ENCODE measurements at places on chromosomes 5 and 9. TPM values are rescaled to one million over a fixed set of nuclear protein-coding genes. Genes with fewer than 3 reads are reported as not detected.

DNA sequence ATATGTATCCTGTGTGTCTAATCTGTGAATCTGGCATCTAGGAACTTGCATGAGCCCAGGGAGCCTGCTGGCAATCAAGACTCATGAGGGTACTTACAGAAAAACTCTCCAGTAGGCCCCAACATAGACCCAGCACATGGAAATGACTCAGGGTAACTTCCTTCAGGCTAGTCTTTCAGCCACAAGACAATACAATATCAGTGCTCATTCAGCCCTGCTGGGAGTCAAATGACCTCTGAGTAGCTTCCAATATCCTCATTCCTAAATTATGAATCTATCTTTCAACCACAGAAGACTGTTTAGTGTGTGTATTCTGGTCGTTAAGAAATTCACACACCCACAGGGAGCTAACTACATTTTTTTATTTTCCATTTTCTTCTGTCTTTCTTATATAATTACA is 1273.0 kb downstream of the EFNA5 start:
- no peak for DNase-seq

Gene UBE2D2
- total RNA-seq, result 166 TPM

Gene NSG2
- total RNA-seq, result 3.1 TPM

- DNase-seq, result no peak
Measured at GRCh38 chr5:116626272-116626723, 51.7 kb upstream of the SEMA6A start.

GRCh38 chr9:108271646-108272348 is 584.0 kb downstream of the ACTL7B start:
- no peak for DNase-seq

DNA sequence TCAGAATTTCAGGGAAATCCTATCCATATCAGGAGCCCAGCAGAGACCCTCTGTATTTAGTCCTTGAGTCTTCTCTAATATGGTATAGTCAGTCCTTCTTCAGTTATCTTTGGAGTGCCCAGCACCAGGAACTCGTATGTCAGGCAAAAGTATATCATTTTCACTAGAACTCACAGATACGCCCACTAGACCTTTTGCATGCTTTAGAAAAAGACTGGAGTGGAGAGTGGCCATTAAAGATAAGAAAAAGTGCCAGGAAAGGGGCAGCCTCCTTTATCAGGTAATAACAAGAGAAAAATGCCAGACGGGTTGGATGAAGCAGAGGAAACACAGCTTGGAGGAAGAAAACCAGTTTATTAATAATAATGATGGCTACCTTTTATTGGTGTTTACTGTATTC is 63.5 kb downstream of the GPR21 start:
- DNase-seq, result no peak

- no peak for DNase-seq
Measured at GRCh38 chr9:36987409-36987808, 46.7 kb downstream of the PAX5 start.

Gene SLC4A9
- total RNA-seq, result not detected

DNA sequence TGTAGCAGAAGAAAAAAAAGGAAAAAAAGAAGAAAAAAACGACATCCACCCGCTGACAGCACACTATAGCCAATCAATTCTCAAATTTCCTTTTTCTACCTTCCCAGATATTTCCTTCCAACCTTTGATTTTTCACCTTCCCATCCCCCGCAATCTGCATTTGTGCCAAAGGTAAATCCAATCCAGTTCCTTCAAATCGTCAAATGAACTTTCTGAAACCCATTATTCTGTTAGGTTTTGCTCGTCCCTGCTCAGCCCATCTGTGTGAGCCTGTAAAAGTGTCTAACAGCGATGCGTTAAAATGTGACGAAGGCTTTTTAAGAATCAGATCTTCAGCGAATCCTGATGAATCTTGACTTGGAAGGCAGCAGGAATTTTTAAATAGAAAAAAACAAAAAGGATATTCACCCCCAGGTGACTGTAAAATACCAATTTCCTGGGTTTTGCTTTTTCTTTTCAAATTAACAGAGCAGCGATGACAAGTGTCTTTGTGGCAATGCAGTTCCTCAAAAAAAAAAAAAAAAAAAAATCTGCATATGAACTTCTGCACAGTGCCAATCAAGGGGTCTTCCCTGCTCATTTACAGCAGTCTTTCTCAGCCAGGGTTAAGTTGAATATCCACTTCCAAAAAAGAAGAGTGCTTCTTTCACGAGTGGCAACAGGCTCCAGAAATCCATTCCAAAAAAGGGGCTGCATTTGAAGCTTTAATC is 367 bp upstream of the SHC3 start:
- DNase-seq, result no peak

DNA sequence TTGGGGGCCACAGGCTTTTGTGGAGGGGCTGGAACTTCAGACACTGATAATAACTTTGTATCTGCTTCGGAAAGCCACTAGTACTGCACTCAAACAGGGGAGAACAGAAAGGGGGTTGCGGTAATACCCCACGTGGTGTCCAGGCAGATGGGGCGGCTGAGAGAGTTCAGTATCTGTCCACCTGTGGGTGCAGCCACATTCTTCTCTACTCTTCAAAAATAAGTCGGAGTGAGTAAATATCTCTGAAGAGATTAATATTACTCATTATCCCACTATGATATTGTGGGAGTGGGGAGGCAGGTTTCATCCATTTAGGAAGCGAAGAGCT is 102.1 kb upstream of the SSBP2 start:
- DNase-seq, result no peak

DNA sequence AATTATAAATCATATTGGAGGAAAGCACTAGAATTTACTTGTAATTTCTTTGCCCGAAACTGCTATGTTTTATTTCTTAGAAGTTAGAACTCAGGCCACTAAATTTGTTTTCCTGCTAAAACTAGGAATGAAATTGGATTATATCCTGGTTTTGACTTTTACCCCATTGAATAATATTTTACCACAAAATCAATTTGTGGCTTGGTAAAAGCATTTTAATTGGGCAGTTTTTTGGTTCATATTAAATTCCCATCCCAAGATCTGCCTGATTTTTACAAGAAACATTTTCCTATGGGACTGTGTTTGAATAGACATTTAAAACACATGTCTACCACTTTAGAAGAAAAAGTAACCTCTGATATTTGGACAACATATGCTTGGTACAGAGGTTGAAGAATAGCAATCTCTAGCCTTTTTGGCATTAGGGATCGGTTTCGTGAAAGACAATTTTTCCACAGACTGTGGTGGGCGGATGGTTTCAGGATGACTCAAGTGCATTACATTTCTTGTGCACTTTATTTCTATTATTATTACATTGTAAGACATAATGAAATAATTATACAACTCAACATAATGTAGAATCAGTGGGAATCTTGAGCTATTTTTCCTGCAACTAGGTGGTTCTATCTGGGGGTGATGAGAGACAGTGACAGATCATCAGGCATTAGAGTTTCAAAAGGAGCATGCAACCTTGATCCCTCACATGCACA is 565.6 kb downstream of the PRR16 start:
- DNase-seq, result no peak

Gene CTSL
- 33.8 TPM for total RNA-seq

- DNase-seq, result no peak
Measured at GRCh38 chr9:84228130-84228720, 112.3 kb downstream of the SLC28A3 start.

GRCh38 chr9:121453232-121453892 is 46.3 kb downstream of the GGTA1 start:
- DNase-seq, result no peak

Gene PPP3R2
- not detected for total RNA-seq

DNA sequence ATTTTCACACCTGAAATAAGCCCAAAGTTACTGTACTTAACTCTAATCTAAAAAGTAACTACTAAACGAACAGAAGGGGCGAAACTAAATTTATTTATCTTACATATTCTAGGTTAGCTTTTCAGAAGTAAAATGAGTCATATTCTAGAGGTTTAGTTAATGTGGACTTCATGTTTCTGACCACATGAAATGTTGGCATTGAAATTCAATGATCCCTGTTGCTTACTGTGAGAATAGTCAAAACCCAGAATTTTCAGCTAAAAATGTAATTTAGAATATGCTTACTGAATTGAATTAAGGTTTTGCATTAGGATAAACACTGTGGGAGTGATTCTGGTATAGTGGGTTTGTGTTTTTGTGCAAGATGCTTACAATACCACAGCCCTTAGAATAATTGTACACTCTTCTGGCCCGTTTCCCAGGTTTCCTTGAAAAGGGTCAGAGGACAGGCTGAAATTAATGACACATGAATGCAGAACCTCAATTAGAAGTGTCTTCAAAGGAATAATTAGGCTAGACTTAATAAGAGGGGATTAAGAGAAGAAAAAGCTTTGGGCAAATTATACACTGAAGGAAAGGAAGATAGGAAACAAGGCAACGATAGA is 1.4 kb upstream of the SNX18 start:
- DNase-seq, result no peak

- DNase-seq, result no peak
Measured at GRCh38 chr9:131943351-131943841, 136.3 kb downstream of the MED27 start.

DNA sequence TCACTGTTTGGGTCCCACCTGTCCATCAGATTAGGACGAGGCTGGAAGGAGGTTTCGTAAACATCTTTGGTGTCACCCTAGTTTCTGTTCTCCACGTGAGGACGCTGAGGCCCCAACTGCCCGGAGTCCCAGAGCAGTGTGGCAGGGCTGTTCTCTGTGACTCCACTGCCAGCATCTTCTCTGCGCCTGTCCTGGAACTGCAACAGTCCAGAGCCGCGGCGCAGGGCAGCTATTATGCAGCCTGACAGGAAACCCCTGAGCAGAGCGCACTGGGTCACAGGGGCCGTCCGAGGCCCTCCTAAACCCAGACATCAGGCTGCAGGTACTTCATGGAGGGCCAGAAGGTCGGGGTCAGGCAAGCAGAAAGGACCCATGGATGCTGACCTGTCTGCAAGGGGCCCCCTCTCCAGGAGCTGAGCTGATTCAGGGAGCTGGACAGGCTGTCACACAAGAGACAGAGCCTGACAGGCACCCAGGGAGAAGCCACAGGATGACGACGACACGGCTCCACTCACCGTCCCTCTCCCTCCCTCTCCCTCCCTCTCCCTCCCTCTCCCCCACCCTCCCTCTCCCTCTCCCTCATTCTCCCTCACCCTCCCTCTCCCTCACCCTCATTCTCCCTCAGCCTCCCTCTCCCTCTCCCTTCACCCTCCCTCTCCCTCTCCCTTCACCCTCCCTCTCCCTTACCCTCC is 31.7 kb downstream of the DBH start:
- DNase-seq, result no peak

- no peak for DNase-seq
Measured at GRCh38 chr9:129575818-129576217, 45.1 kb downstream of the C9orf50 start.

Gene PAEP
- total RNA-seq, result not detected

DNA sequence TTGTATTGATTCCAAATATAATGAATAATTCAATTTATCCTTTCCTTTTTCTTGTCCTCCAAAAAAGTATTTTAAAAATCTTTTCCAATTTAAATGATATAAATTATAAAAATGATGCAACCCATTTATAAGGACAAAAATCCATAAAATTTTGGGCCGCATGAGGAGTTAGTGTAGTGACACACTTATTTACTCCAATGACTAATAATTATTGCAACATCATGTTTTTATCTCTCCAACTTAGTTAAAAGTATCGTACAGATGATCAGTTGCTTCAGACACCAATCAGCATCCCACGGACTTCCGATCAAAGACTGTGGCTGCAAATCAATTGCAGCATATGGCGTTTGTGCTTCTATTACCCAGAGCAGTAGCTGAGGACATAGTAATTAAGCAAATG is 58.6 kb downstream of the HTR4 start:
- DNase-seq, result no peak

Gene PCDHGC4
- total RNA-seq, result 15.9 TPM

- DNase-seq, result no peak
Measured at GRCh38 chr9:94768766-94769165, 42.3 kb downstream of the AOPEP start.

- no peak for DNase-seq
Measured at GRCh38 chr5:83553000-83553486, 81.5 kb downstream of the VCAN start.

DNA sequence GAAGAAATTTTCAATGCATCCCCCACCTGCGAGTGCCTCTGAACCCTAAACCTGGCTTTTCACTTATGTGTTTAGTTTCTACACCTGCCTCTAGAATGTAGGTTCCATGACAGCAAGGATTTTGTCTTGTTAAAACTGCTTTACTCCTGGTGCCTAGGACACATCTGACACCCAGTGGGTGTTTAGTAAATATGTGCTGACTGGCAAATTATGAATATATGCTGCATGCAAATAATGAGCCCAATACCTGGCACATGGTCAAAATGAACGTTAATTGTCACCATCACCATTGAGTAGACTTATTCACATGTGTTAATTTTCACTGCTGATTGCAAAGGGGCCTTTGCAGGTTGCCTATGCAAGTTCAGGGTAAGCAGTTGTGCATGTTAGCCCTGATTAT is 249.9 kb upstream of the WWC1 start:
- DNase-seq, result no peak

GRCh38 chr5:172852490-172853354 is 18.7 kb downstream of the ERGIC1 start:
- DNase-seq, result no peak

Gene PCDHB10
- 5.5 TPM for total RNA-seq

Gene PLPPR1
- 4.7 TPM for total RNA-seq

Gene CTSV
- total RNA-seq, result 7.2 TPM

Gene ZER1
- total RNA-seq, result 19.1 TPM

Gene NUTM2F
- total RNA-seq, result 0.09 TPM

Gene PPP6C
- total RNA-seq, result 46.2 TPM

Gene GPRIN1
- 35.9 TPM for total RNA-seq

GRCh38 chr9:86508208-86508903 is 154.1 kb upstream of the TUT7 start:
- no peak for DNase-seq

DNA sequence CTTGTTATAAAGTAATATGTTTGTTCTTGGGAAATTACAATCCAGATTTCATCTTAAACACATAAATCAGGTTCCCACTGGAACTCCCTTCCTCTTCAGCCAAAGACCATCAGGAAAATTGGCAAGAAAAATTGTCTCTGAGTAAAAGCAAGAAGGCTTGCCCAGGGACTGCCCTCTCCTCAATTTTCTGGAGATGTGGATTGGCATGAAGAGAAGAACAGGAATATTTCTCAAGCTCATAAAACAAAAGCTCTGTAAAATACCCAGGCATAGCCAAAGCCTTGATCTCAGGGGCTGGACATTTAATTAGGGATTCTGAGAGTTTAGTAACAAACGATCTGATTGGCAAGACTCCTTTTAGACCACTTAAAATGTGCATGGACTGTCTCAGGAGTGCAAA is 223.4 kb downstream of the ZNF608 start:
- no peak for DNase-seq

Gene P4HA2
- total RNA-seq, result 11.3 TPM
